ENCODE measurements at places on chromosomes 3 and 15. TPM values are rescaled to one million over a fixed set of nuclear protein-coding genes. Genes with fewer than 3 reads are reported as not detected.
A peak's percentile ranks its signal among the peaks of the same experiment; 100 is the strongest.

DNA sequence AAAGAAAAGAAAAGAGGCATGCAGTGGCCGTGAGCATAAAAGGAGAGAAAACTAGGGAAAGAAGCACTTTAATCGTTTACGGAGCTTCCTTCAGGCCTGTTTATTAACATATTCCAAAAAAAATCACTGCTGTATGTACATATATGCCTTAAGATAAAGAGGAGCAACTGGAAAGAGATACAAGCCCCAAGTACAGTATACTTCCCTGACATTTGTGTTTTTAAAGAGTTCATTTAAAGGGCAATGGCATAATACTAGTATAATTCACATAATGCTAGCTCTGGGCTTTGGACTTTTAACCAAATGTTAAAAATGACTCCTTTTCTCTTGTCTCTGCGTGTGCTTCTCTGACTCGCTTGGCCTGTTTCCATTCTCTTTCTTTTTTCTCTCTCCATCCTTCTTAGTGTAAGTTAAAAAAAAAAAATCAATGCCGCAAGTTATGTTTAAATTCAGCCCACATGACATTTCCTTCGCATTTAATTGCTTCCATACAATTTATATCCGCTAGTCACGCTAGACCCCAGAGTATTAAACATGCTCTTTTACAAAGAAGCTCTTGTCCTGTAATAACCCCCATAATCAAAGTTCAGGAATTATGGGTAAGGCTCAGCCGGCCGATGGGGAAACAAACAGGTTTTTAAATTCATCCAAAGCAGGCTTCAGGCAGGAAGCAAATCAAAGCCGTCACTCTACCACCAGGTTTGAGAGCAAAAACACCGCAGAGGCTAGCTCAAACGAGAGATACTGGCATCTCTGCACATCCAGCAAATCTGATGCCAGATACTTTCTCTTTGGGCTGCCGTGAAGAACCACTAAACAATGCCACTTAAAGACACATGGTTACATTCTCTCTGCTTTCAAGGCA lies 19.4 kb downstream of the WWTR1 start:
- peak overlapping the region; percentile 35 for H3K4me3 ChIP-seq
- H3K4me1 ChIP-seq, result peaks cover 16% of the 10 kb centered on the region
- H3K27ac ChIP-seq, result peak overlapping the region; percentile 95
- peaks cover 2% of the 10 kb centered on the region for H3K36me3 ChIP-seq

DNA sequence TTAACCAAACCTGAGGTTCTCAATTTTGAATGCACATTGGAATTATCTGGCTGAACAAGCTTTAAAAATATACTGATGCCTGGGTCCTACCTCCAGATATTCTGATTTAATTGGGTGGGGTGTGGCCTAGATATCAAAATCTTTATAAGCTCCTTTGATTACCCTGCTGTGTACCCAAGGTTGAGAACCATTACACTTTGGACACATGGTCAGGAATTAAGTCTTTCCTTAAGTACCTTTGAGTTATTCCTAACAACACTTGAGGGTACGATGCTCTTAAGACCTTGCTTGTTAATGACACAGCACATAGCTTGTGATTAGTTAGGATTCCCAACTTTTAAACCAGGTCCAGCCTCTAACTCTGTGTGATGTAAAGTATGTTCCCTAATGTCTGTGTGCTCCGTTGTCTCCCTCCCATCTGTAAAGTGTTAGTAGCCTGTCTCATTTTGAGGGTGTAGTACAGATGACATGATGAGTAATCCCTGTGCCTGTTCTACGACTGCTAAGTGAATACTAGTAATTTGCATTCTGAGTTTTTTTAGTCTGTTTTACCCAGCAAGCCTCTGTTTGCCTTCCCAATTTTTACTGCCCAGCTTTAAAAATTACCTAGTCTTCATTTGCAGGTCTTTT lies 154.9 kb downstream of the KLHL25 start:
- H3K27me3 ChIP-seq, result no peaks in the 10 kb centered on the region
- H3K4me3 ChIP-seq, result no peak overlapping the region
- H3K27ac ChIP-seq, result no peak overlapping the region

DNA sequence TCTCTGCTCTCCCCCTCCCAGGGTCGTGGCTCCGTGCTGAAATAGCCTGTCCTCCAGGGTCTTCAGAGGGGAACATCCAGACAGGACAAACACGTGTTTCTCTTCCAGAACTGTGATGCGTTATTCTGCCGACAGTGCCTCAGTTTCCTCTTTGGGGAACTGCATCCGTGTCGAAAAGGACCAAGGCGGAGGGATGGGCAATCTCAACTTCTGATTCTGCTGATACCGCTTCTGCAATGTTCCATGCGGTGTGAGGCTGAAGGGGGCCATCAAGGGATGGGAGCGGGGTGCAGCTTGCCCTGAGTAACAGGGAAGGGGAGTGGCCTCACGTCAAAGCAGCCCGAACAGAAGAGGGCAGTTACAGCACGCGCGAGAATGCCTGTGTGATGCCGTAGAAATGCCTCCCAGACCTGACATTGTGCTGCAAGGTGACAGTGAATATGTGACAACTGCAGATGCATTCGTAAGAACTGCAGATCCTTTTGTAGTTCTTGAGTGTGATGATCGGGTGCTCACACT lies 275.7 kb downstream of the SHQ1 start:
- DNase-seq, result no peak
- no peak overlapping the region for H3K4me3 ChIP-seq
- no peak overlapping the region for H3K27ac ChIP-seq
- H3K36me3 ChIP-seq, result no peaks in the 10 kb centered on the region

- peaks cover 15% of the 10 kb centered on the region for H3K4me1 ChIP-seq
- H3K27me3 ChIP-seq, result no peaks in the 10 kb centered on the region
- no peak overlapping the region for H3K4me3 ChIP-seq
- peak; percentile 81 for DNase-seq
- no peaks in the 10 kb centered on the region for H3K36me3 ChIP-seq
- H3K27ac ChIP-seq, result no peak overlapping the region
Measured at GRCh38 chr3:138861798-138862197, 27.1 kb upstream of the PIK3CB start.

- no peaks in the 10 kb centered on the region for H3K4me1 ChIP-seq
- DNase-seq, result no peak
- no peak overlapping the region for H3K27ac ChIP-seq
- peaks cover 1% of the 10 kb centered on the region for H3K36me3 ChIP-seq
- H3K4me3 ChIP-seq, result no peak overlapping the region
Measured at GRCh38 chr3:38268087-38268486, 2.5 kb downstream of the SLC22A13 start.

DNA sequence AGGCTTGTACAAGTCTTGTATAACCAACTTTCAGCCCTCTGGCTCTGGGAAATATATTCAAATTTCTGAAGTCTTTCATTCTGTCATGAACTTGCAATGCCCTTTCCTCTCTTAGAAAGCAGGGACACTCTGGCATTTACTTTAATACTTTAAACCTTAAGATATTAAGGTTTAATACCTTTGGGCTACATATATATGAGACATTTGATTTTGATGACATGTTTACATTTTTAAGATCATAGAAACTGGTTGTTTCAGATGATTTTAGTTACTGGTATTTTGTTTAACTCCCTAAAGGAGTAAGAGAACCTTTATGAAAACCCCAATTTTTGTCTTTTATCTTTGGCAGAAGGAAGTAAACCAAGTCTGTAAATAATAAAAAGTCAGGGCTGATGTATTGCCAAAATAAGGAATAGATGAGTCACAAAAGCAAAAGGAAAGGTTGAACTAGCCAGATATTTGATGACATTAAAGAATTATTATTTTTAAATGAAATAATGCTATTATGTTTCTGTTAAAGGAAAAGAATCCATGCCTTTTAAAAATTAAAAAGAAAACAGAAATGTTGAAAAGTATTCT lies 579.0 kb upstream of the CBLB start:
- no peaks in the 10 kb centered on the region for H3K4me1 ChIP-seq
- no peaks in the 10 kb centered on the region for H3K36me3 ChIP-seq
- H3K27ac ChIP-seq, result no peak overlapping the region
- no peak overlapping the region for H3K4me3 ChIP-seq

DNA sequence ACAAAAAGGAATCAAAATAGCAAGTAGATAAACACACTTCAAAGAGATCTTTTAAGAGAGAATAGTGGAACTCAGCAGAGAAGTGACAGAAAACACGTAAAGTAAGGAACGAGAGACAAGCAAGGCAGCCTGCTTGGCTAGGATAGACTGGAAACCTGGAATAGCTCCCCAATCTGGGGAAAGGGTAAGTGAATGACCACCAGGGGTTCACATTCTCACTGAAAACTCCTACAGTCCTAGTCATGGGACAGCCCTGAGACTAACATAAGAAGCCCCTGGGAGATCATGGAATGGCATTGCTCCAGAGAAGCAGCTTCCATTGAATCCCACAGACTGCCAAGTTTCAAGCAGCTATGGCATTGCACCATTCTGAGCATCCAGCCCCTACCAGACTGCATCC lies 363.6 kb upstream of the ARPP21 start:
- H3K27ac ChIP-seq, result no peak overlapping the region
- H3K27me3 ChIP-seq, result no peaks in the 10 kb centered on the region
- no peak overlapping the region for H3K4me3 ChIP-seq
- no peak for DNase-seq

DNA sequence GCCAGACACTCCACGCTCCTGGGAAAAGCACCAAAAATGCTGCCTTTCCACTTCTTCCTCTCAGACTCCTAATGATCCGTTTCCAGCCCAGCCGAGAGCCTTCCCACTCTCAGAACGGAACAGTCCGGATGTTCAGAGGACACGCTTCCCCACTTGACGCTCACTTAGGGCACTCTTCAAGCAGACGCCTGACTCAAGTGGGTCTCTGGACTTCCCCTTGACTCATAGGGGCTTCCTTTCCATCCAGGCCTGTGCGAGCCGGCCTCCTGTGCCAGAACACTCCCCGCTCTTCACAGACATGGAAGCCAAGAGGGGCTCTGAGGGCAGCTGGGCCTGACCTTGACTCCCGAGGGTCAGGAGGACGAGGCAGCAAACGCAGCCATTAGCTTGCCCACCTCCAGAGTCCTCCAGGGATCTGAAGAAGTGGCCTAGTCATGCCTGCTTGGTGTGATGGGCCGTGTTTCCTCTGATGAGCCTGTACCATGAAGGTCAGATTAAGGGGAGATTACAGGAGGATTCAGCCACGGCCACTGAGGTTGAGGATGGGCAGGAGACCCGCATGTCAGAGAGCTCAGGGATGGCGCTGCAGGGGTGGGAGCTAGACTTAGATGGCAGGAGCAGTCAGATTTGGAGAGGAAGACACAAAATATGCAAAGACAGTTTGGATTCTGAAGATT lies 114.7 kb upstream of the TLE3 start:
- no peak for DNase-seq
- no peaks in the 10 kb centered on the region for H3K4me1 ChIP-seq
- H3K27ac ChIP-seq, result no peak overlapping the region
- no peaks in the 10 kb centered on the region for H3K36me3 ChIP-seq
- H3K27me3 ChIP-seq, result peaks cover 63% of the 10 kb centered on the region
- no peak overlapping the region for H3K4me3 ChIP-seq

DNA sequence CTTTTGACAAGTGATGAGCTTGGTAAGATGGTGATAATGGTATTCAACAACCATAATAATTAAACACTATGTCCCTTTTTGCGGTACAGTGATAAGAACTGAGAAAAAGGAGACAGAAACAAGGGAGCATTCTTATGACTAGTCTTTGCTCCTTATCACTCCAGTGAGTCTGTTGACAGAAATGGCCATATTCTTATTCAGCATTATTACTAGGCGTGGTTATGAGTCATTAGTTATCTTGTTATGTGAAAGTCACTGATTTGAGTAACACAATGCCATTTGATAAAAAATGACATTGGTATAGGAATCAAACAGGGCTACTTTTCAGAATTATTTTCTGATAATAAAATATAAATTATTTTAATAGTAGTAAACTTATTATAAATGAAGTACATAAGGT lies 193.5 kb downstream of the C3orf38 start:
- no peak overlapping the region for H3K4me3 ChIP-seq
- H3K36me3 ChIP-seq, result no peaks in the 10 kb centered on the region
- no peaks in the 10 kb centered on the region for H3K4me1 ChIP-seq
- H3K27ac ChIP-seq, result no peak overlapping the region
- H3K27me3 ChIP-seq, result no peaks in the 10 kb centered on the region

- peaks cover 5% of the 10 kb centered on the region for H3K4me1 ChIP-seq
- no peaks in the 10 kb centered on the region for H3K27me3 ChIP-seq
- H3K4me3 ChIP-seq, result no peak overlapping the region
- no peak overlapping the region for H3K27ac ChIP-seq
- no peaks in the 10 kb centered on the region for H3K36me3 ChIP-seq
Measured at GRCh38 chr3:158506456-158506855, 64.5 kb upstream of the MLF1 start.

DNA sequence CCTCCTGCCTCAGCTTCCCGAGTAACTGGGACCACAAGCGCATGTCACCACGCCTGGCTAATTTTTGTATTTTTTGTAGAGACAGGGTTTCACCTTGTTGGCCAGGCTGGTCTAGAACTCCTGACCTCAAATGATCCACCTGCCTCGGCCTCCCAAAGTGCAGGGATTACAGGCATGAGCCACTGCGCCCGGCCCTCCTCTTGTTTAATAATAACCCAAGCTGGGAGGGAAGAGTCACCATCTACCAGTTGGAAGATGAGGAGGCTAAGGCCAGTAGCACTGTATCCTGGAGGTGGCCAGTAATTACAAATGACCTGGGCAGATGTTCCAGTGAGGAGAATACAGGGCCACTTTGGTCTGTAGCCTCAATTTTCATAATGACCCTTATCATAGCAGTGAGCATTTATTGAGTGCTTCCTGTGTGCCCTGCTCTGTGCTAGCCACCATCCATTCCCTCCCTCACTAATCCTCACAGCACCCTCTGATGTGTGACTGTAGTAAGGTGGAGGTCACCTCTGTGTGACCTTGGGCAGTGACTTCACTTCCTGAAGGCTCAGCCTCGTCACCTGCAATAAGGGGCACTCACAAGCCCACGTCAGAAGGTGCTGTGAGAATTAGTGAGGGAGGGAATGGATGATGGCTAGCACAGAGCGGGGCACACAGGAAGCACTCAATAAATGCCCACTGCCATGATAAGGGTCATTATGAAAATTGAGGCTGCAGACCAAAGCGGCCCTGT lies 64.2 kb downstream of the ABTB1 start:
- no peaks in the 10 kb centered on the region for H3K27me3 ChIP-seq
- no peak overlapping the region for H3K4me3 ChIP-seq
- H3K4me1 ChIP-seq, result peaks cover 25% of the 10 kb centered on the region

DNA sequence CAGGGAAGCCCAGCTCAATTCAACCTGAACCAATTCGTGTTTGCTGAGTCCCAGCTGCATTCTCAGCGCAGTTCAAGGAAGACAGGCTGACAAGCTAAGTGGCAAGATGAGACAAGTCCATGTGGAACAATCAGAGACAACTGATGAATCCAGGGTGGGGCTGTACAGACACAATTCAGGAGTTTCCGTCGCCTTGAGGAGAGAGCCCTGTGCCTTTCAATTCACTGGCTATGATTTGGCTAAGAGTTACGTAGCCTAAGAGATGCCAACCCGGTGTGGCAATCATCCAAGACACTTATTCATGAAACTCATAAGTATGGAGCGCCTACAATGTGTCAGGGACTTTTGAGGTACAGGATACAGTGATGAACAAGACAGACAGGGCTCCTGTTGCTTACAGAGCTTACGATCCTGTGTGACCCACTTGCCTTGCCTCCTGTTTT lies 15.5 kb upstream of the ZBED2 start:
- peaks cover 6% of the 10 kb centered on the region for H3K4me1 ChIP-seq
- H3K27ac ChIP-seq, result no peak overlapping the region
- no peak overlapping the region for H3K4me3 ChIP-seq

Gene ACKR2
- polyA plus RNA-seq, result 0.10 TPM

Gene SLMAP
- 14.1 TPM for polyA plus RNA-seq

Gene GASK1A
- 0.06 TPM for polyA plus RNA-seq

Gene MYL3
- polyA plus RNA-seq, result not detected

Gene GOLGA6B
- not detected for polyA plus RNA-seq

Gene SLC22A14
- 0.10 TPM for polyA plus RNA-seq

Gene GP9
- polyA plus RNA-seq, result not detected

Gene SLC28A1
- polyA plus RNA-seq, result not detected

Gene UROC1
- polyA plus RNA-seq, result not detected

Gene RUVBL1
- polyA plus RNA-seq, result 75.2 TPM
